ENCODE measurements at places on chromosomes 5 and 9. TPM values are rescaled to one million over a fixed set of nuclear protein-coding genes. Genes with fewer than 3 reads are reported as not detected.
A peak's percentile ranks its signal among the peaks of the same experiment; 100 is the strongest.

GRCh38 chr5:78127875-78128274, 166.6 kb downstream of the AP3B1 start:
- DNase-seq, result no peak
- no peaks in the 10 kb centered on the region for H3K4me1 ChIP-seq
- H3K27me3 ChIP-seq, result no peaks in the 10 kb centered on the region
- peaks cover 13% of the 10 kb centered on the region for H3K36me3 ChIP-seq
- no peak overlapping the region for H3K4me3 ChIP-seq

- no peak overlapping the region for H3K27ac ChIP-seq
- H3K27me3 ChIP-seq, result no peaks in the 10 kb centered on the region
- peak overlapping the region; percentile 51 for H3K4me3 ChIP-seq
- no peaks in the 10 kb centered on the region for H3K36me3 ChIP-seq
- peak; percentile 94 for DNase-seq
Measured at GRCh38 chr9:129737479-129738274, 15.2 kb downstream of the PTGES start.

DNA sequence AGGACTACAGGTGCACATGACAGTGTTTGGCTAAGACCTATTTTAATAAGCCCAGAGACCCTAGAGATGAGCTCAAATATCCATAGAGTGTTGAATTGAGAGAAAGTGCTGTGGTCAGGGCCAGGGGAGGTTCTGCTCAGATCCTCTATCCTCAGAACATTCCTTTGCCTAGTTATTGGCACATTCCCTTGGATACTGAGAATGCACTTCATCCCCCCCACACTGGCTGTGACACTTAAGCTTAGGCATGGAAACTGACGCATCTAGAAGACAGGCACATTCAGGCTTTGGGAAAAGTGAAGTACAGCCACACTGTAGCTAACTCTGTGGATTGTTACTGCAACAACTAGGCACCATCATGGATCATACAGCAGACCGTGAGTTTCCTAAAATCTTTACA, 27.1 kb upstream of the RASGRF2 start:
- H3K27me3 ChIP-seq, result no peaks in the 10 kb centered on the region
- no peak for DNase-seq
- no peaks in the 10 kb centered on the region for H3K36me3 ChIP-seq
- H3K27ac ChIP-seq, result no peak overlapping the region

DNA sequence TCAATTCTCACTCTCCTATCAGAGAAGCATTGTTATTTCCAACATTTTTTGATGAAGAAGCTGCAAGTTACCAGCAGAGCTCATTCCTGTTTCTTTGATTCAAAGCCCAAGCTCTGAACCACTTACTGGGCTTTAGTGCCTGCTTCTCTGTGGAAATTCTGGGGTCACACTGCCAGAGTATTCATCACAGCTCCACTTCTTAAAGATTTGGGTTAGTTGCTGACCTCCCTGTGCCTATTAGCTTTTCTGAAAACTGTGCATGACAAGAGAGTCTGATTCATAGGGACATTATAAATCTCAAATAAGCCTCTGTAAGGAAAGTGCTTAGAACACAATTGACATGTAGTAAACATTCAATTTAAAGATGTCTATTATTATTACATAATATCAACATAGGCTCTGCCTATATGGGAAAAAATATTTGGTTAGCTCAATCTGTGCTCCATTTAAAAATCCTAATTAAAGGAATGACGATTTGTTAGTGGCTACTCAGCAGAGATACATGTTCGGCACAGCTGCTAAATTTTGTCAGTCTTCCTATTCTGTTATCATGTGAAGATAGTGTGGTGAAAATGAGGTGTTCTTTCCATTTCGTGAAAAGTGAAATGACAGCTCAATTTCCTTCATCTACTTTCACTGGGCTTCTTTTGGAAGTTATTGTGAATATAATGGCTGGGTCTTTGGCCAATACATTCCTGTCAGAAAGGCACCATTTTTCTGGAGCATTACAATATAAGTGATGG, 293.0 kb downstream of the KCTD16 start:
- peaks cover 10% of the 10 kb centered on the region for H3K4me1 ChIP-seq
- DNase-seq, result no peak
- no peak overlapping the region for H3K27ac ChIP-seq
- H3K4me3 ChIP-seq, result no peak overlapping the region

DNA sequence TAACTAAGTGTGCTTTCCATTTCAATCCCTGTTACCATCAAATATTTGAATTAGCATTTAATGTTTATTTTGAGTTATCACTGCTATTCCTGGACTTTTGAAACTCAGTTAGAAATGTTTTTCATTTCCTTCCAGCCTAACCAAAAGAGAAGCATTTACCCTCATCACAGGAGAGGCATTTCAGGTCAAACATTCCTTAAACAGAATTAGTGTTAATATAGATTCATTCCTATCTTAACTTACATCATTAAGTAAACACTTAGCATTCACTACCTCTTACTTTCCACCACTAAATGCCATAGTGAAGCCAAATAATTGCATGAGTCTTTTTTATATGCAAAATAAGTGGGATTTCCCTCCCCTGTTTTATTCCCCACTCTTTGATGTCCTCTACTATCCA, 136.6 kb upstream of the OR13F1 start:
- H3K4me1 ChIP-seq, result no peaks in the 10 kb centered on the region
- peaks cover 3% of the 10 kb centered on the region for H3K27me3 ChIP-seq
- no peak for DNase-seq
- no peaks in the 10 kb centered on the region for H3K36me3 ChIP-seq
- H3K27ac ChIP-seq, result no peak overlapping the region

RORB gene
- not detected for total RNA-seq

GPBP1 gene
- total RNA-seq, result 58.4 TPM
